ENCODE measurements at places on chromosomes 16 and 17. TPM values are rescaled to one million over a fixed set of nuclear protein-coding genes. Genes with fewer than 3 reads are reported as not detected.

- no peaks in the 10 kb centered on the region for H3K36me3 ChIP-seq
- DNase-seq: no peak
- no peaks in the 10 kb centered on the region for H3K4me1 ChIP-seq
- no peak overlapping the region for H3K27ac ChIP-seq
- no peaks in the 10 kb centered on the region for H3K27me3 ChIP-seq
Measured at GRCh38 chr16:12719972-12720371, 83.7 kb downstream of the CPPED1 start.

DNA sequence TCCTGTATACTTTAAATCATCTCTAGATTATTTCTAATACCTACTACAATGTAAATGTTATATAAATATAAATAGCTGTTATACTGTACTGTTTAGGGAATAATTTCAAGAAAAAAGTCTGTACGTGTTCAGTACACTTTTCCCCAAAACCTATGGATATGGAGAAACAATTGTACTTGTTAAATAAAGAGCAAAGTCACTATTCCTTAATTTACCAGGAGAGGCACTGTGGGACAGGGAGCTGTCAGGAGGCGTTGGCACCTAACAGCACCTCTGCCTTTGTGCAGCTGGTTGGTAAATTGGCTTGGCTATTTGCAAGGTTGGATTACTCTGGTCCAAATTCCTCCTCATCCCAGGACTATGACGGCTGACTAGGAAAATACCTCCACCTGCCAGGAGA, 28.0 kb downstream of the CRHR1 start:
- H3K4me1 ChIP-seq: no peaks in the 10 kb centered on the region
- no peak for DNase-seq
- no peaks in the 10 kb centered on the region for H3K27me3 ChIP-seq
- no peak overlapping the region for H3K27ac ChIP-seq
- H3K36me3 ChIP-seq: no peaks in the 10 kb centered on the region

DNA sequence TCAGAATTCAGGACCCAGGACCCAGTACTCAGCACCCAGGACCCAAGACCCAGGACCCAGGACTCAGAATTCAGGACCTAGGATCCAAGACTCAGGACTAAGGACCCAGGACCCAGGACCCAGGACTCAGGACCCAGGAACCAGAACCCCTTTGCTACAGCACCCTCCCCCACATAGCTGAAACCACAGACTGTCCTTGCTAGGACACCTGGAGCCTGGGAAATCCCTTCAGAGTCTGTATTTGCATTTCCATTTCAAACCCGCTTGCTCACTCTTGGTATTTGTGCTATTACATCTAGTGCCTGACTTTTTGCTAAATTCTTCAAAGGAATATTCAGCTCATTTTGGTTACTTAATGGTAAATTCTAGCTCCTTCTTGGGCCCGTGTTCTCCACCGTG, 275.8 kb upstream of the MAF start:
- no peaks in the 10 kb centered on the region for H3K4me1 ChIP-seq
- H3K27me3 ChIP-seq: no peaks in the 10 kb centered on the region
- DNase-seq: no peak
- H3K36me3 ChIP-seq: no peaks in the 10 kb centered on the region
- H3K27ac ChIP-seq: no peak overlapping the region
- H3K4me3 ChIP-seq: no peak overlapping the region

- no peak overlapping the region for H3K4me3 ChIP-seq
- H3K36me3 ChIP-seq: peaks cover 37% of the 10 kb centered on the region
- DNase-seq: peak; percentile 36
- H3K4me1 ChIP-seq: peaks cover 41% of the 10 kb centered on the region
Measured at GRCh38 chr17:78708510-78708973, 73.5 kb downstream of the CYTH1 start.

DNA sequence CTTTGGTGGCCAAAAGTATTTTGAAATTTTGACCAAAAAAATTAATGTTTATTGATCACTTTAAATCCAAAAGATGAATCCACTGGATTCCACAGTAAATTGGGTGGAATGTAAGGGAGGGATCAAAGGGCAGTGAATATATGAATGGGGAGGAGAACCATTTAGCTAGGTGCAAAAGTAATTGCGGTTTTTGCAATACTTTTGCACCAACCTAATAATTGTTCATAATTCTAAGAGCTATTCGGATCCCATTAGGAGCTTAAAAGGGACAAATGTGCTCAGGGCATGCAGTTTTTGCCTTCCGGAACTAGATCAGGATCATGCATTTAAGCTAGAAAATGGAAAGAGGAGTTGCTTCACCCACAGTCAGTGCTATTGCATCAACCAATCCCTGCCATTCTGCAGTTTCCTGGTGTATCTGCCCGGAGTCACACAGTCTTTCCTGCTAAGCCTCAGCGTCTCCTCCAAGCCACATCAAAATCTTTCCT, at the start of gene LPO:
LPO (plus strand) TSS at position 438 of the 488 bp plus-strand sequence. CDS start 4,396 bp downstream, outside the sequence.
- no peaks in the 10 kb centered on the region for H3K36me3 ChIP-seq
- H3K27me3 ChIP-seq: peaks cover 6% of the 10 kb centered on the region
- DNase-seq: no peak
- no peak within 1 kb of the TSS for H3K27ac ChIP-seq
- H3K4me3 ChIP-seq: no peak within 1 kb of the TSS

- H3K4me3 ChIP-seq: peak overlapping the region; percentile 97
- no peaks in the 10 kb centered on the region for H3K36me3 ChIP-seq
- H3K27me3 ChIP-seq: no peaks in the 10 kb centered on the region
- no peak for DNase-seq
- H3K27ac ChIP-seq: peak overlapping the region; percentile 87
- peaks cover 14% of the 10 kb centered on the region for H3K4me1 ChIP-seq
Measured at GRCh38 chr17:35372846-35373533, 431 bp downstream of the SLFN11 start.

GRCh38 chr17:29577385-29578211, 9.1 kb downstream of the TP53I13 start:
- H3K27ac ChIP-seq: no peak overlapping the region
- no peak overlapping the region for H3K4me3 ChIP-seq
- peaks cover 6% of the 10 kb centered on the region for H3K4me1 ChIP-seq
- no peak for DNase-seq
- H3K36me3 ChIP-seq: peaks cover 3% of the 10 kb centered on the region
- H3K27me3 ChIP-seq: no peaks in the 10 kb centered on the region

DNA sequence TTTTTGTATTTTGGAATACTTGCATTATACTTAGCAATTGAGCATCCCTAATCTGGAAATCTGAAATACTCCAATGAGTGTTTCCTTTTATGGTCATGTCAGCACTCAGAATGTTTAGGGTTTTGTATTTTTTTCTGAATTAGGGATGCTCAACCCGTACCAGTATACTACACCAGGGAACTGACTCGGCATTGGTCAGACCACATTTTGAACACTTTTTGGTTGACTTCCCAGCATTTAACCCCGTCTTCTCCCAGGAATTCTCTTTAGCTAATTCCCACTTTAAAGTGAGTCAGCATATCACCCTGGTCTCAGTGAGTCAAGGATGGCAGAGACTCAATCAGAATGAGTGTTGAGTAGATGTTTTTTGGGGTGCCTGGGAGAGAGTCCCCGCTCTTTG, 177.9 kb downstream of the SPECC1 start:
- no peak overlapping the region for H3K27ac ChIP-seq
- H3K4me3 ChIP-seq: no peak overlapping the region
- no peaks in the 10 kb centered on the region for H3K27me3 ChIP-seq
- DNase-seq: no peak

GRCh38 chr17:34720760-34721159, 141.4 kb downstream of the TMEM132E start:
- no peaks in the 10 kb centered on the region for H3K27me3 ChIP-seq
- no peak overlapping the region for H3K4me3 ChIP-seq
- H3K36me3 ChIP-seq: no peaks in the 10 kb centered on the region
- H3K4me1 ChIP-seq: no peaks in the 10 kb centered on the region
- DNase-seq: no peak
- H3K27ac ChIP-seq: no peak overlapping the region

DNA sequence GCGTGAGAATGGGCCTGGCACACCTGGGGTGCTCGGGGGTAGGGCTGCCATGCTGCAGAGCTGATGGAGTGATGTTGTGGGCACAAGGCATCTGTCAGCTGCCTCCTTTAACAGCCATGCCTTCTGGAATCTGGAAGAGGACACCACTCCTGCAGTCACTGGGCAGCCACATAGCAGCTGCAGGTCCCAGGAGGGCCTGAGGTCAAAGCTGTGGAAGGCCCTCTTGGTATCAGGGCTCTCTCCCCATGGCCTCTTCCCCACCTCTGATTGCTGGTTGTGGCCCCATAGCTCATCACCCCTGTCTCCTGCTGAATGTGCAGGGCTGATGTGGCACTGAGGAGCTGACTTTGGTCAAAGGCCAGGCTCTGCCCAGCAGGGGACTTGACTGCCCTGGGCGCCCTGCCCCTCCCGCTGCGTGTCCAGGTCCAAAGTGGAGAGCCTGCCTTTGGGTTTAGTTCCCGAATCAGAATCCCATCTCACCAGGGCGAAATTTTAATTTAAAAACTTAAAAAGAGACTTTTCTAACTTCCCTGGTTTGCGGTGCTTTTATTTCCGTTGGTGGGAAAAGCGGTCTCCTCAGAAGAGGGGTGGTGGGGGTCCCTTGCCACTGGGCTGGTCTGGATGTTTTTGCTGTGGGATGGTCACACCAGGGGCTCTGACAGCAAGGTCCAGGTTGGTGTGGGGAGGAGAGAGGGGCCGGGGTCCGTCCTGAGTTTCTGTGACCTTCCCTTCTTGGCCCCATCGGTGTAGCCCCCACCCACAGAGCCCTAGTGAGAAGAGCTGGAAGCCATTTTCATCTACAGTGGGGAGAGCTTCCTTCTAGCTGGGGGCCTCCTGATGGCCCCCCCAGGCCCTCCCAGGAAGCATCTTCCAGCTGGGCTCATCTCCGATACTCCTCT, 5.9 kb downstream of the UBALD2 start:
- no peak for DNase-seq
- peak overlapping the region; percentile 67 for H3K27ac ChIP-seq
- peaks cover 80% of the 10 kb centered on the region for H3K4me1 ChIP-seq
- peak overlapping the region; percentile 59 for H3K4me3 ChIP-seq
- peaks cover 26% of the 10 kb centered on the region for H3K36me3 ChIP-seq

- DNase-seq: no peak
- no peaks in the 10 kb centered on the region for H3K4me1 ChIP-seq
- no peak overlapping the region for H3K27ac ChIP-seq
- H3K4me3 ChIP-seq: no peak overlapping the region
- H3K36me3 ChIP-seq: no peaks in the 10 kb centered on the region
Measured at GRCh38 chr16:21217121-21217520, 5.7 kb upstream of the ZP2 start.

DNA sequence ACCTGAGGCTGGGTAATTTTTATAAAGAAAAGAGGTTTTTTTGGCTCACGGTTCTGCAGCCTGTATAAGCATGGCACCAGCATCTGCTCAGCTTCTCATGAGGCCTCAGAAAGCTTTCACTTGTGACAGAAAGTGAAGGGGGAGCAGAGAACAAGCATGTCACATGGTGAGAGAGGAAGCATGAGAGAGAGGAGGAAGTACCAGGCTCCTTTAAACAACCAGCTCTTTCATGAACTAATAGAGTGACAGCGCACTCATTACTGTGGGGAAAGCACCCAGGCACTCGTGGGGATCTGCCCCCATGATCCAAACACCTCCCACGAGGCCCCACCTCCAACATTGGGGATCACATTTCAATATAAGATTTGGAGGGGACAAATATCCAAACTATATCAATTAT, 86.8 kb downstream of the USP32 start:
- no peaks in the 10 kb centered on the region for H3K27me3 ChIP-seq
- no peaks in the 10 kb centered on the region for H3K36me3 ChIP-seq
- no peak overlapping the region for H3K27ac ChIP-seq
- H3K4me1 ChIP-seq: peaks cover 9% of the 10 kb centered on the region

DNA sequence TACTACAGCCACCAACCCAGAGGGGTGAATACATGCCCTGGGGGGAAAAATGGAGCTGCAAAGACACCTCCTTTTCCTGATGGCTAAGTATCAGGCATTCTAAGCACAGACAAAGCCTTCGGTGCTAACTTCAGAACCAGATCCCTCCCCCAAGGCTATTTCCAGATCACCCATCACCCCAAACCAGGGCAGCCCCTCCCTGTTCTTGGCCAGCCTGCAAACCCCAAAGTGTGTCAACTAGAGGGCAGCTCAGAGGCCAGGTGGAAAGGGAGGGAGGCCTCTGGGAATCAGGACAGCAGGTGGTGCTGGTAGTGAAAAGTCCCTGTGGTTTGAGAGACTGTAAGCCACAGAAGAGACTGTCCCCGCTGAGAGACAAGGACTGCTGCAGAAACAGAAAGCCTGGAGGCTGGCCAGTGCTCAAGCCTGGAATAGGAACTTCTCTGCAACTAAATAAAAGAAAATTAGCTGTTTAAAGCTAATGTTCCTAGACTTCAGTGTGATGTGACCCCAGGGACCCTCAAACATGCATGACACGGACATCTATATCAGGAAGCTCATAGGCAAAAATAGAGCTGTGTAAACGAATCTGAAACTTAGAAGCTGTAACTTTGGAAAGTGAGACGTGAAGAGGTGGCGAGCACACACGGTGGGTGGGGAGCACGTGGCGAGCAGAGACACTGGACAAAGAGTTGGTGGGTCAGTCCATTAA, 9.1 kb downstream of the TUBG1 start:
- H3K4me3 ChIP-seq: no peak overlapping the region
- no peak overlapping the region for H3K27ac ChIP-seq
- no peak for DNase-seq
- H3K4me1 ChIP-seq: no peaks in the 10 kb centered on the region

DNA sequence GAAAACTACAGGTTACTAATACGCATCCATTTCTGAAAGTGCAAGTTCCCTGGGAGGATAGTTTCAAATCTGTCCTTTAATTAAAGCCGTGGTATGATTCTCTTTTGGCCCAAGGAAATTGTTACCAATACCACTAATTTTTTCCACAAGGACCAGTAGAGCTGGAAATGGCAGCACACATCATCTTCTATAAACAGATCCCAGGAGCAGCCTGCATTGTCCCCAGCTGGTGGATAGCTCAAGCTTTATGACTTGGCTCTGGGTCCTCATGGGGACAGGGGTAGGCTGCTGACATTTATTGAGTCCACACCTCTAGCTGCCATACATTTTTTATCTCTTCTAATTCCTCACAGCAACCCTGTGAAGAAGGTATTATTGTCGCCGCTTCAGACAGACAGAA, 35.8 kb upstream of the BHLHA9 start:
- H3K4me3 ChIP-seq: no peak overlapping the region
- peaks cover 5% of the 10 kb centered on the region for H3K27me3 ChIP-seq
- H3K4me1 ChIP-seq: peaks cover 11% of the 10 kb centered on the region
- H3K27ac ChIP-seq: no peak overlapping the region

The SLC6A2 gene
- not detected for polyA plus RNA-seq

The CRHR1 gene
- not detected for polyA plus RNA-seq

The ICAM2 gene
- polyA plus RNA-seq: 301 TPM

The CD300H gene
- not detected for polyA plus RNA-seq

The TRAF7 gene
- 7.3 TPM for polyA plus RNA-seq

The GJD3 gene
- polyA plus RNA-seq: 0.40 TPM

The KRTAP4-9 gene
- not detected for polyA plus RNA-seq

All from CD8-positive, alpha-beta memory T cell (primary cell).